CD4-positive, alpha-beta T cell treated with Interleukin-6 at 100 ng/mL for 8 hours (primary cell): ENCODE measurements at places on chromosomes 16 and 17.

GRCh38 chr17:38363016-38363415 is 11.4 kb downstream of the SOCS7 start:
- no peak for DNase-seq

- no peak for DNase-seq
Measured at GRCh38 chr17:76156662-76156991, 15.6 kb upstream of the FOXJ1 start.

DNA sequence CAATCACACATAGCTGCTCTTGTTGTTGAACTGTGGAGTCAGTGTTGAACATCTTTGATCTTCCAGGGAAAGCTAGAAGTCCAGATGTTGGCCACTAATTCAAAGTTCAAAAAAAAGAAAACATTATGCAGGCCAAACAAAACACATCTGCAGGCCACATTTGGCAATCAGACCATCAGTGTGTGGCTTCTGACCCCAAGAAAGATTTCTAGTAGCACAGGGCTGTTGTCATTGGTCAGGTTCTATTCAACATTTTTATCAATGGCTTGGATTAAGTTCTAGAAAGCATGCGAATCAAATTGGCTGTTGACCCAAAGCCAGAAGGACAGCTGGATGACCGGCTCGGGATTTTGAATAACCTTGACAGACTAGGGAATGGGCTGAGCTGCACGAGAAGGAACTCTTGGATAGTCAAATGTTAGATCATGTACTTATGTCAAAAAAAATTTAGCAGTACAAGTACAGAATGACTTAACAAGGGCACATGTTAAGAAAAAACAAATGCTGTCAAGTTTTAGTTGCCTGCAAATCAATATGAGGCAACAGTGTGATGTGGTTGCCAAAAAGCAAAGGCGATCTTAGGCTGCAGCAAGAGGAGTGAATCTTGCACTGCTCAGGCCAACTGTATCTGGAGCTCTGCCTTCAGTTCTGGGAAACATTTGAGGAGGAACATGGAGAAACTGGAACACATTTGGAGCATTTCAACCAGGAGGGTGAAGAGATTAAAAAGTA is 187.6 kb downstream of the RGS9 start:
- DNase-seq = no peak

GRCh38 chr17:61595418-61596186 is 4.6 kb upstream of the NACA2 start:
- no peak for DNase-seq

DNA sequence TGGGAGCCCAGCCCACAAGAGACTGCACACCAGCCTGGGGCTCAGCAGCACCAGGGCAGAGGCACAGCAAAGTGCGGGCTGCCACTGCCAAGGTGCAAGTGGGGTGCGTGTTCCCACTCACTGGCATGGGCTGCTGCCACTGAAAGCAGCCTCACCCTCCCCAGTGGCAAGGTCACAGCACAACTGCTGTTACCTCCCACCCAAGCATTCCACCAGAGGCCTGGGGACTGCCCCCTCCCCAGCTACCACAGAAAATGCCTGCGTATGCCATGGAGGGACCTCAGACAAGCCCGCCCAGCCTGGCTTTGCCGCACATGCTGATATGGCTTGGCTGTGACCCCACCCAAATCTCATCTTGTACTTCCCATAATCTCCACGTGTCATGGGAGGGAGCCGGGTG is 33.1 kb downstream of the MEAK7 start:
- no peak for DNase-seq

- DNase-seq = no peak
Measured at GRCh38 chr17:15660077-15660476, 24.0 kb downstream of the TRIM16 start.

DNA sequence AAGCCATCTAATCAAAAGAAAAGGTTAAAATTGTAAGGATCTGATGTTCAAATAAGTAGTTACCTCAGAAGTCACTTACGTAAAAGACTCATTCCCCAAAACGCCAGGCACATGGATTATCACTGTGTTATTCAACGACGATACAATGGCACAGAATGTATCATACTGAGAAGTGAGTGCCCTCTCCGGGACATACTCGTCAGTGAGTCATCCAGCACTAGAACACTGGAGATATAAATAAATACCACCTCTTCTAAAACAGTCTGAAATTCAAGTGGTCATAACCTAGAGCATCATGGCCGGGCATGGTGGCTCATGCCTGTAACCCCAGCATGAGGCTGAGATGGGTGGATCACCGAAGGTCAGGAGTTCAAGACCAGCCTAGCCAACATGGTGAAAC is 24.9 kb downstream of the USP31 start:
- no peak for DNase-seq

DNA sequence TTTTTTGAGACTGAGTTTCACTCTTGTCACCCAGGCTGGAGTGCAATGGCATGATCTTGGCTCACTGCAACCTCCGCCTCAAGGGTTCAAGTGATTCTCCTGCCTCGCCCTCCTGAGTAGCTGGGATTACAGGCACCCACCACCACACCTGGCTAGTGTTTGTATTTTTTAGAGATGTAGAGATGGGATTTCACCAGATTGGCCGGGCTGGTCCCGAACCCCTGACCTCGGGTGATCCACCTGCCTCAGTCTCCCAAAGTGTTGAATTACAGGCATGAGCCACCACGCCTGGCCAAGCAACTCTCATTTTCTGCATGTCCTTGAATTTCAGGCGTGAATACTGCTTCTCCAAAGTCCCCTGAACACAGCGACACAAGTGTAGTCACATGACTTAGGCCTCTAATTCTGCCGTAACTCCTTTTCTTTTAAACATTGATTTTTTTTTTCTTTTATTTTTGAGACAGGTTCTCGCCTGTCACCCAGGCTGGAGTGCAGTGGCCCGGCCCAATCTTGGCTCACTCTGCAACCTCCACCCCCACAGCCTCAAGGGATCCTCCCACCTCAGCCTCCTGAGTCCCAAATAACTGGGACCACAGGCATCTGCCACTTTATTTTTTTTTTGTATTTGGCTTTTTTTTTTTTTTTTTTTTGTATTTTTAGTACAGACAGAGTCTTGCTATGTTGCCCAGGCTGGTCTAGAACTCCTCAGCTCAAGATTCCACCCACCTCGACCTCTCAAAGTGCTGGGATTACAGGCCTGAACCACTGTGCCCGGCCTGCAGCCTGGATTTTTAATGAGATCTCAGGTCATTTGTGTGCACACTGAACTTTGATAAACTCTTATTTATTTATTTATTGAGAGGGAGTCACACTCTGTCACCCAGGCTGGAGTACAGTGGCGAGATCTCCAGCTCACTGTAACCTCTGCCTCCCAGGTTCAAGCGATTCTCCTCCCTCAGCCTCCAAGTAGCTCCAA is 124.6 kb downstream of the KCNJ18 start:
- no peak for DNase-seq

DNA sequence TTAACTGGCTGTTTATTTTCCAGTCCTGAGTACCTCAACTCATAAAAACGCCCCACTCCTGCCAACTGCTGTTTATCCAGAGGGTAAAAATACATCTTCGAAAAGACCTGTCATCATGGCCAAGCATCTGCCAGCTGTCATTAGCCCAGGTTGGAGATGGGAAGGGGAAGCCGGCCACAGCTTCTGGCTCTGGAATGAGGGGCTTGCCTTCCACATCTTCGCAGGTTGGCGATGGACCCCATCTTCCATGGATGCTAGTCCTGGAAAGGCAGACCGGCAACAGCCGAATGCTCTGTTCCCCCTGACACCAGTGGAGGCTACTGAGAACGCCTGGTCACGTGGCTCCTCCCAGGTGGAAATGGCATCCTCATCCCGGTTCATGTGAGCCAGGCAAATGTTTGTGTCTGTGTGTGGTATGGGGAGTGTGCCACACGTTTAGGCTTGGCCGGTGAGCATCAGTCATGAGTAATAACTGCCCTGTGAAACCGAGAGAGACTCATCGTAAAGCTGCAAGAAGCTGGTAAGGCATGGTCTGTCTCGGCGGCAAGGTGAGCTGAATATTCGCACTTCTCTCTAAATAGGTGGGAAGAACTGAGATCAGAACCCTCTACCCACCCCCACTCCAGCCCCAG is 420 bp upstream of the KRTAP17-1 start:
- DNase-seq = no peak

- DNase-seq = no peak
Measured at GRCh38 chr16:17277981-17278381, 192.8 kb downstream of the XYLT1 start.

DNA sequence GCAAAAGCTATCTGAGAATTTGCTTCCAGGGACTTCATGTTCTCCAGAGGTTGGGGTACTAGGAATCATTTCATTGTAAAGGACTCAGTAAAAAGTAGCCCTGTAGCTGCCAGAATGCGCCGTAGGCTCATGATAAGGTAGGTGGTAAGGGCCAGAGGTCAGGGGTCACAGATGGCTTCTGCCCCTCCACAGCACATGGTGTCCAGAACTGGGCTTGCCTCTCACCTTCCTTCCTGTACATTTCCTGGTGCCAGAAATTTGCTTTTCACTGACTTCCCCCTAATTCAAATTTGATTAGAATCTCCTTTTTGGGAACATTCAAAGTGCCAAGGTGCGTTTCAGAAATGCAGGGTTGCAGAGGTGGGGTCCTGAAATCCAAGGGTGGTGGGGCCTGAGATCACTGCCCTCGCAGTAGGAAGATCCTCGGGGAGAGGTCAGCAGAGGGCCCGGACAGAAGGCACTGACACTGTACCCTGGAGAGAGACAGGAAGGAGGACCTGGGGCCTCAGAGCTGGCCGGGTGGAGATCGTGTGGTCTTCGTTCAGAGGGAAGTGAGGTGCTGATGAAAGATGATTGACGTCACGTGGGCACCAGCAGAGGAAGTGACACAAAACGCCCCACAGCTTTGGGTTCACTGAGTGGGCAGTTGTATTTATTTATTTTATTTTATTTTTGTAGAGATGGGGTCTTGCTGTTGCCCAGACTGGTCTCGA is 25.5 kb upstream of the METRNL start:
- DNase-seq = no peak

DNA sequence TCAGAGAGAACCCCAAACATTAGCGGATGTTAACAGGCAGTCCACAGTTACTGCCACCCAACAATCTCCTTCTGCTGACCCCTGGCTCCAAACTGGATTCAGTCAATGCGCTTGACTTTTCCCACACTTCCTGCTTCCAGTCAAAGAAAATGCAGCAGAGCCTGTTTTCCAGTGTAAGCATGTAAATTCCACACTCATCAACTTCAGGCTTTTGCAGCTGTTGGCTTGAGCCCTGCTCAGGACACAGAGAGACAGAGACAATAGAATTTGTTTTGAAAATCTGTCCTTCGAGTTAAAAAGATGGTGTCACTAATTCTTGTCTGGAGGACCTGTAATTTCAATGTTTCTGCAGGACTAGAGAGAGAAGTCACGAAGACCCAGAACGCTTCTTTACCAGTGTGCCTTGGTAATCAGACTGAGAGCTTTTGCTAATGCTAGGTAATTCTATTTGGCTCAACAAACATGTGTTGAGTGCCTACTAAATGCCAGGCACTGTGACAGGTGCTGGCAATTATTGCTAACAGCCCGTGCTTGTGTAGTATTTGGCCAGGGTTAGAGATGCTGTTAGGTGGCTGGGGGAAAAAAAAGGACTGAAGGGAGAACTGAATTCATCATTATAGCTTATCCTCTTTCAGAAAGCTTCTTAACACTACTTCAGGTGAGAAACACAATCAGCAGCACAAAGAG is 32.5 kb downstream of the HOXB1 start:
- DNase-seq = no peak

- no peak for DNase-seq
Measured at GRCh38 chr17:19411631-19412030, 599 bp downstream of the RNF112 start.

DNA sequence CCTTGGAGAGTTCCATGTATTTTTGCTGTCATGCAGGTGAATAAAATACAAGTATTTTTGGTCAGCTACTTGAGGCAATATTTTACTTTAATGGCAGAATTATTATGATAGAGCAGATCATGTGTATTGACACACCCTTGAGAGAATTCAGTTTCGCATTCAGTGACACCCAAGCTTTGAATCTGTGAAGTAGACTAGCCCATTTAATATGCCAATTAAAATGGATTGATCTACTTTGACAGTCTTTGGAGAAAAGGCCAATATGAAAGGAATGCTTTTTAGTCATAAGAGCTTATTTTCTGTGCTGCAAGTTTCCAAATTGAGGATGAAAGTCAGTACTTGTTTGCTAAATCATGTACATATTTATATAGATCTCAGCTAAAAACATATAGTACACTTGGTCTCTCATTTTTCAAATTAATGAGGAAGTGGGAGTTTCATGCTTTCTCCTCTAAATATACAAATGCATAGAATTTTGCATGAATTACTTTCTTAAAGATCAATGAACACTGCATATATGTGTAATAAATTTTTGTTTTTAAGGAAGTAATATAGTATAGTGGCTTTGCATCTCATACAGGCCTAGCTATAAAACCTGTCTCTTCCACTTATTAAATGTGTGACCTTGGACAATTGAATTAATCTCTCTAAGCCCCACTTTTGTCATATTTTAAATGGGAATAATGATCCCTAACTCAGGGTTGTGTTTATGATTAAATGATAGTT is 161.5 kb downstream of the PHKB start:
- no peak for DNase-seq

- no peak for DNase-seq
Measured at GRCh38 chr16:13102401-13102800, 201.0 kb downstream of the SHISA9 start.

GRCh38 chr16:80047842-80048241 is 447.3 kb upstream of the MAF start:
- no peak for DNase-seq

- no peak for DNase-seq
Measured at GRCh38 chr17:72691586-72691985, 400.9 kb downstream of the SLC39A11 start.

GRCh38 chr17:38872671-38873385 is 3.0 kb downstream of the LASP1 start:
- no peak for DNase-seq

DNA sequence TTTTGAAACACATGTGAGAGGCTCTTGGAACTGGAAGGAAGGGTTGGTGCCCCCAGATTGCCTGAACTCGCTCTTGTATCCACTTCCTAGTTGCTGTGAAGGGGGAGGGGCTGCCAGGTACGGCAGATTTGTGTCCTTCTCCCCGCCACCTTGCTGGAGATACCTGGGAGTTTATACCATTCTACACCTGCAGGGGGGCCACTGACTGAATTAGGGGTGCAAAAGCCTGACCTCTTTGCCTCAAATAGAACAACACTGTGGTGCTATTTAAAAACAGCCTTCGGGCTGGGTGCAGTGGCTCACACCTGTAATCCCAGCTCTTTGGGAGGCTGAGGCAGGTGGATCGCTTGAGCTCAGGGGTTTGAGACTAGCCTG is 35.1 kb upstream of the IL34 start:
- no peak for DNase-seq

DNA sequence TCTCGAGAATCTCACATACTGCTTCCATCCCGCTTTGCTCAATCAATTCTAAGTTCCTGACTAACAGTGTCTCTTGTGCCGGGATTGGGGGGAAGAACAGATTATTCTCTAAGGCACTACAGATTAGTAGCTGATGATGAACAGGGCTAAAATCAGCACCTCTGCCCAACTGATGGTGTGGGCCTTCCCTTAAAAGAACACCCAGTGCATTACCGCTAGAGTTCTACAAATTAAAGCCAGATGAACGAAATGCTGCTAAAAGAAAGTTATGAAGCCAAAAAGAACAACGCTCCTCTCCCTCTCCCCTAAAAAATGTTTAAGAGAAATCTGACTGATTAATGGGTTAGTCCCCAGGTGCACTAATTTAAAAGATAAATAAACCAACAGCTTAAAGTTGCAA is 4.4 kb downstream of the CDC27 start:
- no peak for DNase-seq

- no peak for DNase-seq
Measured at GRCh38 chr17:58691701-58692238, at the start of gene TEX14. Gene TEX14, minus strand, starts transcription at chr17:58692045. Its CDS starts 40,044 bp downstream, at chr17:58652001.
